ENCODE measurements at places on chromosomes 16 and 17.
A peak's percentile ranks its signal among the peaks of the same experiment; 100 is the strongest.

- DNase-seq: no peak
Measured at GRCh38 chr16:561957-562938, 2.1 kb downstream of the PRR35 start.

GRCh38 chr17:45368651-45369050 lies 51.8 kb upstream of the MAP3K14 start:
- peak; percentile 91 for DNase-seq

GRCh38 chr17:28369684-28370034 lies 448 bp downstream of the VTN start:
- DNase-seq: no peak

DNA sequence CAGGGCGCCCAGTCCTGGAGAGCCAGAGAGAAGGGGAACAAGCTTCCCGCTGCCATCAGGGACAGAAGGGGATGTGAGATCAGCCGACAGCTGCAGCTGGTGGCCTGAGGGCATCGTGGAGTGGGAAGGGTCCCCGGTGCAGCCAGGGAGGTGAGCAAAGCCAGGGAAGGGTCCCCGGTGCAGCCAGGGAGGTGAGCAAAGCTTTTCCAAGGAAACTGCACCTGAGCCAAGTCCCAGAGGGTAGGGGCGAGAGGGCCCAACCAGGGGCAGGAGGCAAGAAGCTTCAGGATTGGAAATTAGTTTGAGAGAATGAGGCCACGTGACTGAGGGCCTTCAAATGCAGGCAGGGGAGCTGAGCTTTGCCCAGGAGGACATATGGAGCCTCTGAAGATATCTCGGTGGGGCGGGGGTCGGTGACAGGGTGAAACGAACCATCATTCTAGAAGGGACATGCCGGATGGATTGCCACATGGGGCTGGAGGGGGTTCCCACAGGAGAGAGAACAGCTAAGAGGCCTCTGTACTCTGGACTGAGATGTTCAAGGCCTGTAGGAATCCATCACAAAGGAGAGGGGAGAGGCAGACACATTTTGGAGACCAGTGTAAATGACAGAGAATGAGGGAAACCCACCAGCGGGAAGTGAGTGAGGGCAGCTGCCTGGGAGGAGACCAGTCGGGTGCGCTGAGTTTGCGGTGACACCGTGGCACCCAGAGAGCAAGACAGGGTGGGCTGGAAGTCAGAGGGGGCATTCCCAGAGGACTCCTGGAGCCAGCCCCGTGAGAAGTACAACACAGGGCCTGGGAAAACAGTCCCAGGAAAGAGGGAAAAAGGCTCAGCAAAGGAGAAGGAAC lies 31.4 kb upstream of the RPH3AL start:
- DNase-seq: no peak

DNA sequence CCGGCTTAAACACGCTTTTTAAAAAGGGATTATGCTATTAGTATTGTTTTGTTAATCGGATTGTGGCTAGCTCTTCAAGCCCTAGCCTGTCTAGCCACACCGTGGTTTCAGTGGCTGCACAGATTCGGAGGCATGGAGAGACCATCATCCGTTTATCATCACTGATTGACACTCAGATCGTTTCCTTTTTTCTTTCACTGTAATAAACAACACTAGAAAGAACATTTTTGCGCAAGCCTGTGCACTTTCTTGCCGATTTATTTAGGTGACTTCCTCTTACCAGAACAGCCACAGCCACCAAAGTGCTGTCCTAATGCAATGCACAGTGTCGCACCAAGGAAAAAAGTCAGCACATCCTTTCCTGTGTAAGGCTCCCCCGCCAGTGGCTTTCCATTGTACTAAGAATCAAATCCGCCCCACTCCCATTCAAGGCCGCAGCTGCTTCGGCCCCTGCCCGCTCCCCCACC lies 78.2 kb downstream of the CRISPLD2 start:
- DNase-seq: no peak

- no peak for DNase-seq
Measured at GRCh38 chr16:3824121-3824795, 56.3 kb downstream of the CREBBP start.

GRCh38 chr17:15348021-15348420 lies 6.6 kb upstream of the TEKT3 start:
- DNase-seq: peak; percentile 35

DNA sequence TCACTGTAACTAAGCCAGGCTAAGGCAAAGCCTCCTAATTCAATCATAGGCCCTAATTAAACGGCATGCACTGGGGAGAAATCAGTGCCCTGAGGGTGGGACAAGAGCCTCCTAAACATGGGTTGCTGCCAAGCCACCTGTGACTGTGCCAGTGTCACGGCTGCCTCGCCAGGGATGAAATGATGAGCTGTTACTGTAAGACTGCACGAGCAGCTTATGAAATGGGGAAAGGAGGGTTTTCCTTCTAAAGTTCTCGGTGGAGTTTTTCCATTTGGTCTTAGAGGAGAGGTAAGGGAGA lies 12.7 kb downstream of the TMEM11 start:
- no peak for DNase-seq

DNA sequence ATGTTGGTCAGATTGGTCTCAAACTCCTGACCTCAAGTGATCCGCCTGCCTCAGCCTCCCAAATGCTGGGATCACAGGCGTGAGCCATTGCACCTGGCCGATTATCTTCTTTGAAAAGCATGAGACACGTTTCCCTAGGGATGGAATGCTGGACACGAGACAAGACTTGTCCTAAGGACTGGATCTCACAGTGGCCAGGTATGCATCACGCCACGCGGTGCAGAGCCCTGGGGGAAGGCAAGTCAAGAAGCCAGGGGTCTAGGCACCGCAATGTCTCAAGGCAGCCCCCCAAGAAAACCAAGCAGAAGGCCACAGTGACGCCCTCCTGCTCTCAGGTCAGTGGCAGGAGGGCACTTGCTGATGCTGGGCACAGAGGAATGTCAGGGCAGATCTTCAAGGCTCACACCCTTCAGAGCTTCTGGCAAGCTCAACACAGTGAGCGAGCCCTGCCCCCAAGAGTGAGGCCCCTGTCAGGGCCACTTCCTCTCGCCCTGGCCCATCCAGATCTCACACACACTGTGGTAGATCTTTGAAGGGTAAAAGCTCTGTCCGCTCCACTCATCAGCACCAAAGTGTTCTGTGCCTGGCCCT lies 134.7 kb downstream of the ZNF778 start:
- DNase-seq: no peak

- no peak for DNase-seq
Measured at GRCh38 chr16:72769876-72770275, 278.1 kb downstream of the ZFHX3 start.

GRCh38 chr17:37752482-37752881 lies 7.6 kb upstream of the HNF1B start:
- no peak for DNase-seq

GRCh38 chr16:12067714-12068401 lies 91.3 kb downstream of the SNX29 start:
- peak; percentile 82 for DNase-seq

All from astrocyte of the cerebellum (primary cell).